Activated naive CD4-positive, alpha-beta T cell treated with anti-CD3 and anti-CD28 coated beads, Interleukin-2, amount 50 U/mL, for 16 hours (primary cell): ENCODE measurements at places on chromosomes 4 and X.

GRCh38 chr4:183658362-183659028 is 490 bp downstream of the RWDD4 start:
- peak; percentile 25 for DNase-seq

- DNase-seq = no peak
Observed at GRCh38 chr4:87579478-87579877, 28.9 kb upstream of the DSPP start.

DNA sequence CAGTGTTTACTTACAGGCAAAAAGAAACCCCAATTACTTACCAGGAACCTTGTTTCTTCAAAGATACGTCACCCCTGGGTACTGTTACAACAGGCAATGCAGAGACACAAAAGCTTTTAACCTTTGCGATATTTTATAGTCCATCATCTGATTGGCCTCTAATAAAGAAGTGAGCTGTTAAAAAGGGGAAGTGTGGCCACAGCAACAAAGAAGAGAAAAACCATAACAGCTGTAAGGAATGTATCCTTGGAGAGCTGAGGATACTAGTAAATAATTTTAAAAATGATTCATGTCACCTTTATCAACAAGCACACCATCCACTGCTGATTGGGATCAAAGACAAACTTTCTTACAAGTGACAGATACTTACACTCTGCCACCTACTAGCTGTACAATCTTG is 14.1 kb downstream of the GABRA4 start:
- DNase-seq = no peak

DNA sequence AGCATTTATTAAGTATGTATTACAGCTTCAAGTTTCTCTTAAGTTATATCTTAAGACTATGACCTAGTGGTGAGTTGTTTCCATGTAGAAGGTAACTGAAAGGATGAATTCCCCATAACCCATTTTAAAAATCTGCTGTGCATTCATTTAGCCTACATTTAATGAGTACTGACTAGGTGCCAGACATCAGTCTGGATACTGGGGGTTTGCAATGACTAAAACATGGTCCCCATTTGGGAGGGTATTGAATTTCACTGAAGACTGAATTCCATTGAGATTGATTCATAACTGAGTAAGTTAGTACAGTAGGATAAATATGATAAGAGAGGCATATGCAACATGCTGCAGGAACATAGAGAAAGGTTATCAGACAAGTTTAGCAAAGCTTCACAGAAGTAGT is 241.5 kb downstream of the FRAS1 start:
- no peak for DNase-seq

DNA sequence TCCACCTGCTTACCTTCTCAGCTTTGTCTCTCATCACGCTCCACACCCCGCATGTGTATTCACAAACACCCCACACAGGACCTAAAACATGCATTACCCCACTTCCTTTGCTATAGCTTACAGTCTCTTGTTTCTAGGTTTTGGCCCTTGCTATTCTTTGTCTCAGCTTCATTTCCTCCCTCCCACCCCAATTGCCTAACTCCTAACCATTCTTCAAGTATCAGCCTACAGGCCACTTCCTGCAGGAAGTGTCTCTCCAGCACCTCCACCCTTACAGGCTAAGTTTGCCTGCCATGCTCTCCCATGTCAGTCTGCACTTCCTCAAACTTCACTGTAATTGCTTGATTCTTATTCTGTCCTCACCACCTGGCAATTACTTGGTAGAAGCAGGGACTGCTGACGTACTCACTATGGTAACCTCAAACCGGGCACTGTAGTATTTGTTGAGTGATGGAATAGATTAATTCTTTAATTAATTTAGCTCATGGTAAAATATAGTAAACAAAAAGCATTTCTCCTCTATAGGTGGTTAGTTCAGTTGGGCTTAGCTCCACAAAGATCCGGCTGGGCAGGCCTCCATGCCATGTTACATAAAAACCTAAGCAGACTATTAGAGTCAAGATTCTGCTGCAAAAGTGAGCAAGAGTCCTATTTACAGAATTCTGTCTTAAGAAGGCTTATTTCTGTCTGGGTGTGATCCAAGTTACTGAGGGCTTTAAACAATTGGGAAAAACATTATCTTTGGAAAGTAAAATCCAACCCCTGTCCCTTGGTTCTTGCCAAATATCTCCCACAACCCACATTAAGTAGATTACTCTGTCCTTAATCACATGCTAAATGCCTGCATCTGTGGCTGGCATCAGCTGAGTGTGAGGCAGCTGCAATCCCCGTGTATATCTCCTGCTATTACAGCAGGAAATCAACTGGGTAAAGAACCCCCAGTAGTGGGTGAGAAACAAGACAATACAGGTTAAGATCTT is 124.7 kb upstream of the CPEB2 start:
- no peak for DNase-seq
